ENCODE measurements at places on chromosomes 3 and 15.

DNA sequence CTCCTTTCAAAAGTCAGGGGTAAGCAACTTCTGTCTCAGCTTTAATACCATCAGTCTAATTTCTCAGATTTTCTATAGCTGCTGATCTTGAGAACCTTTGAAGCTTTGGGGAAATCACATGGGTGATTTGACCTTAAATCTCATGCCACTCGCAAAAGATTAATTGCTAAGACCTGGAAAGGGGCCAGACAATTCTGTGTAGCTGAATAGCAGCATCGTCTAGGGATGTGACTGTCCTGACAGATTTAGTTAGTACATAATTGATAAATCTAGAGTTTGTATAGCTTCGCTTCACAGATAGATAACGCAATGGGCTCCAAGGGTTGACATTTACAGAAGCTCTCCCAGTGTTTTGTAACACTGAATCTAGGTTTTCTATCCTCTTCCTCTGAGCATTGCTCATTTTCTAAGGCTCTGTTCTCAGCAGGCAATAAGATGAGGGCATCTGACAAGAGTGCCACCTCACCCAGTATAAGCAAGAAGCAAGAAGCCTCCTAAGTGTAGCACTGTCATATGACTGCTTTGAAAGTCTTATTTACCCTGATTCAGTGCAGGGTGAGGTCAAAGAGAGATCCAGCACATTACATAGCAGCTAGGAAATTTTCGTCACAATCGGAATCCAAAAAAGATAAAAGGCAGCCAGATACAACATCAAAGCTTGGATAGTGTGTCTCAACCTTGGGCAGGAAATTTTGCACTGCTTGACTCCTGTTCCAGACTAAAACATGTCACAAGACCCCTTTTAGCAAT is 47.7 kb upstream of the DUT start:
- no peak for DNase-seq

GRCh38 chr15:81002009-81002330 is 1.2 kb downstream of the TLNRD1 start:
- DNase-seq, result no peak

- DNase-seq, result no peak
These were observed 150.9 kb downstream of the CHDH start for GRCh38 chr3:53695324-53695690.

DNA sequence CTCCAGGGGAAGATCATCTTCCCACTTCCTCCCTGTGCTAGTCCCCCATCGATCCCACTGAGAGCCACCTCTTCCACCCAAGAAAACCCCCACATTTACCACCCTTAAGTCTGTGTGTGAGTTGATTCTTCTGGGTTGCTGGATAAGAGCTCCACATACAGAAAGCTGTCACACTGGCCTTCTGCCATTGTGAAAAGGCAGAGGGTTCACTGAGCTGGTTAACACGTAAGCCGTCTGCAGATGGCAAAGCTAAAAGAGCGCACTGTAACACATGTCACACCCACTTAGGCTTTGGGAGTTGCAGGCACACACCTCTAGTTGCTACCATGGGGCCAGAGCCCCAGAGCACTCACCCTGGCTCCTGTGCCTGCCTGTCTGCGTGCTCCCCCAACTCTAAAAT is 309.8 kb upstream of the LRRC3B start:
- no peak for DNase-seq

DNA sequence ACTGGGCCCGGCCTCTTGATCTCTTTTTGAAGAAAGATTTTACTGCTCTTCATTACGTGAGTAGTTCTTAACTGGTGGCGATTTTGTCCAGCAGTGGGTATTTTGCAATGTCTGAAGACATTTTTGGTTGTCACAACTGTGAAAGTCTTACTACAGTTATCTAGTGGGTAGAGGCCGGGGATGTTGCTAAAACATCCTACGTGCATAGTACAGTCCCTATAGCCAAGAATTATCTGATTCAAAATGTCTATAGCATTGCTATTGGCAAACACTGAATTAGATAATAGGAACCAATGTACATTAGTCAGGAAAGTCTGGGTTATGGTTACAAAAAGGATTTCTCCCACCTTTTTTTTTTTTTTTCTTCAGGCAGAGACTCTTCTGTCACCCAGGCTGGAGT is 38.1 kb downstream of the FOXL2 start:
- DNase-seq, result no peak

DNA sequence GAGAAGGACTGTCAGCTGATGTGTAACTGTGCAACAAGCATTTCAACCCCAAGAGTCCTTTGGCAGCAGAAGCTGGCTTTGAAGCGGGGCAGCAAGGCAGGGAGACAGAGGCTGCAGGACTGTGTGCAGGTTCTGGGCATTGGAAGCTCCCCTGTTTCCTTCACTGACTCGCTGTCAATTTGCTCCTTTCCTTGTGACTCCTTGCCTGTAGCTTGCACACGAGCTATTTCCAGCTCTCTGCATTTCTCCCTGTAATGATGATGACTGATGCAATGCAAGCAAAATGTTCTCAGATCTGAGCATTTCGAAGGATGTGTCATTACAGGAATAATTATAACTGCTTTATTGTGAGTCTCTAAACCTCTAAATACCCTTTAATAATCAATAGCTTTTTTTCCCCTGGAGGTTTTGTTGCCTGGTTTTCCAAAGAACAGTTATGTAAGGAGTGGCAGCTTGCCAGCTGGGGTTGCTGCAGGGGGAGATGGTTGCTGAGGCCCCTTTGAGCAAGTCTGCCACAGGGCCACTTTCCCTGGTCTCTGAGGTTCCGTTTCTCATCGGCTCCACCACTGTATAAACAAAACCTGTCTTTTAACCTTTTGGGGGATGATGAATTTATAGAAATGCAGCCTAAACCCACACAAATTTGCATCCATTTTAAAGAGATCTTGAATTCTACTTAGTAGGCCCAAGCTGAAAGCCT is 2.8 kb downstream of the APOD start:
- no peak for DNase-seq

DNA sequence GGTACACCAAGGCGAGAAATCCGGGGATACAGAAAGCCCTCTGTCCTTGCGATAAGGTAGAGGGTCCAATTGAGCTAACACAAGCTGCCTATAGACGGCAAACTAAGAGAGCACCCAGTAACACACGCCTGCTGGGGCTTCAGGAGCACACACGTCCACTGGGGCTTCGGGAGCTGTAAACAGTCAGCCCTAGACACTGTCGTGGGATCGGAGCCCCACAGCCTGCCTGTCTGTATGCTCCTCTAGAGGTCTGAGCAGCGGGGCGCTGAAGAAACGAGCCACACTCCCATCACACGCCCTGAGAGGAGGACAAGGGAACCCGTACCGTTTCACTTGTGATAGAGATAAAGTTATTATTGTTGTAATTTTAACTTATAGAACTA is 486 bp downstream of the SAMMSON start:
- DNase-seq, result no peak

DNA sequence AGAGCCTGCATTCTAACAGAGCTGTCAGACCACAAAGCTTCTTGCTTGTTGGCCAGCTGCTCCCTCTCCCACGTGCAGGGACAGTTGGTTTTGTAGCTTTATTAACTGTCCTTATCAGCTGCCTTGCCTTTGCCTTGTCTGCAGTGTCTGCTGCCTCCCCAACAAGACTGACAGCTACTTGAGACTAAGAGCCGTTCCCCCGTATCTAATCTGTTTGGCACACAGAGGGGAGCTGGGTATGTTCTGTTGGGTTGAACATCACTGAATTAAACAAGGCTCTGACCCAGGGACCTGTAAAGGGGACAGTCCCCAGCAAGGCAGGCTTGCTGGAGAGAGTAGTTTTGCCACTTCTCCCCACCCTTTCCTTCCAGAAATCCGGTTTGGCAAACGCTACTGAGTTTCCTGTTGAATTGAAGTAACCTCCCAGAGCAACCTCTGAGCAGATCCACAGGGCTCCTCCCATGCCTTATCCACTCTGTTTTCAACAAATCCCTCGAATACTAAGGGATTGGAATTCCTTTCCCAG is 116.1 kb downstream of the ANP32A start:
- no peak for DNase-seq

DNA sequence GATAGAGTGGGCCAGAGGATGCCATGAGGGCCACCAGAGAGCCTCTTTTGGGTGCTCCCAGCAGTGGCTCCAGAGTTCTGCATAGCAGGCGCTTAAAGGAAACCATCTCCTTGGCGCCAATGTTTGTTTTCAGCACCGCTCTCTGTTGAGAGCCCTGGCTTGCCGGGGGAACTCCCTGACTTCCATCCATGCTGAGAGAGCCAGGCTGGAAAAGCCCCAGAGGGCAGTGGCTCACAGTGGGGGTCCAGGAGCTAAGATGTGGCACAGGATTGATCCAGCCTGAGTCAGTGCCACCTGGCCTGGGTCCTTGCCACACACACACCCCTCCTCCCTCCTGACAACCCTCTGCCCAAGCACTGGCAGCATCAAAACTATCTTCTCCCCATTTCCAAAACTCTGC is 50.4 kb upstream of the HACD2 start:
- no peak for DNase-seq

DNA sequence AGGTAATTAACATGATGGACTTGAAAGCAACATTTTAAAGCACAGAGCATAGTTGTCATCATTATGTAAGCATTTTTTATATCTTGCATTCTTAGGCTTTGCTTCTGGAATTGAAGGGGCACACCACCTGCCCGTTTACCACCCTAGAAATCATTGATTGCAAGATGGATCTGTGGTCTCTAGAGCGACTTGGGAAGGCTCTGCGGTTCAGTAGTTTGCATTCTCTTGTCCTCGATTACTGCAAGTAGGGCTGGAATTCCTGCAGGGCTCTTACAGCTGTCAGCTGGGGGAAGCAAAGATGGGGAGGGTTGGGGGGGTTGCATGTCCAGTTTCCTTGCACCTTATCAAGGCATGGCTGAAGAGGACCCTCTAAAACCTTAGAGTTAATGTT is 56.7 kb upstream of the RNF7 start:
- no peak for DNase-seq

DNA sequence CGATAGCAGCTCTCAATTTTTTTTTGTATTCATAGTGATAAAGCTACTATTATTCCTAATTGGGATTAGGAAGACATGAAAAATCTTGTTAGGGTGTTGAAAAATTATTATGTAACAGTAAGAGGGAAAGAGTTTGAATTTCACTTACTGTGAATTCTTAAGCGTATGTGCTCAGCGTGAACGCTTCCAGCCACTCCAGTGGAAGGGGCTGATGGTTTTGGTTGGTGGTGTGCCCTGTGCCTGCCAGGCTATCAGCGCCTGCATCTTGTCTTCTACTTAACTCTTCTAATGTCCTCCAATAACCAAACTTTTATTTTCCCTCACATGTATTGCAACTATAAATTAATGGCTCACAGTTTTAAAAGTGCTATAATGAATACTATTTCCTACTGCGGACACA is 22.5 kb downstream of the CDIN1 start:
- DNase-seq, result no peak

DNA sequence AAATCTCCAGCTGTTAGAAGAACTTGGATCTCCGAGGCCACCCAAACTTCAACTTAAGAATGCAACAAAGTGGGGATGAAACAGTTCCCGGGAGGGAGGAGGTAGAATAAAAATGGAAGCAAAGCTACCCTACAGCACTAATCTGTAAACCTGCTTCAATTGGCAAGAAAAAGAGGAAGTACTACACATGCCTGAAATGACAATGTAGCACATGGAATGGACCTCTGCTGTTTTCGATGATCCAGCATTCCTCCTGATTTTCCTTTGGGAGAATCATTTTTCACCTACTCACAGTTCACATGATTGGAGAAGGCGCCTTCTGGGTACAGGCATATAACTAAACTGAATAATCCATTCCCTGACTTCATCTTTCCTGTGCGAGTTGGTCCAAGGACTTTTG is 1081.5 kb downstream of the FHIT start:
- no peak for DNase-seq

GRCh38 chr3:20561166-20561565 is 375.2 kb upstream of the SGO1 start:
- no peak for DNase-seq

GRCh38 chr3:196883361-196883760 is 15.6 kb downstream of the SENP5 start:
- DNase-seq, result no peak

DNA sequence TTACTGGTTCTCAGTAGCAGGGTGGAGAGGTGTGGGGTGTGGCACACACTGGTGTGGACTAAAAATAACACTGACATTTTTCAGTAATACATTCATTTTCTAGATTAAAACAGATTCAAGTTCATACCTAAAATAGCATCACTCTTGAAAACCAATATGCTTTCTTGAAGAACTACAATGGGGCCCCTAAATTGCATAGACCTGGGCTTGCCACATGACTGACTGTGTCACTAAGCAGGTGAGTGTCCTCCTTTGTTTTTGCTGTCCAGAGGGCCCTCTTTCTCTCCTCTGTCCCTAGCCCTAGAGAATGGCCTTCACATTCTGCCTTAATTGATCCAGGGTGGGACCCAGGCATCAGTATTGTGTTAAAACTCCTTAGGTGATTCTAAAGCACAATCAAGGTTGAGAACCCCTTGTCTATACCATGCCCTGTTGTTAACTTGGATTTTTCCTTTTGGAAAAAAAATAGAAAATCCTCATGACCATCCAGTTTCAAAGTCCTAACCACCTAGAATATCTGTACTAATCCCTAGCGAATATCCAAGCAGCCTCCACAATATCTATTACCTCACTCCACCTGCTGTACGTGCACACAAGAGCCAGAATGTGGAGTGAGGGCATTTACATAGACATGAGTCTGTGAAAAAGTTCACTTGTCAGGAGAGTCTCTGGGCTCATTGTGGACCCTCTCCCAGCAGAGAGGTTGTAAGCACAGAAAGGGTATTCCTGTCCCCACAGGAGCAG is 18.7 kb upstream of the TMEM41A start:
- no peak for DNase-seq

- DNase-seq, result no peak
These were observed 49.9 kb downstream of the PGPEP1L start for GRCh38 chr15:98957655-98958054.

- DNase-seq, result no peak
These were observed 35.5 kb downstream of the DCP1A start for GRCh38 chr3:53311882-53312281.
